Activated gamma-delta T cell treated with anti-CD3 and anti-CD28 coated beads, Interleukin-2, amount 50 U/mL, for 16 hours (primary cell): ENCODE measurements at places on chromosomes 13 and 19.

DNA sequence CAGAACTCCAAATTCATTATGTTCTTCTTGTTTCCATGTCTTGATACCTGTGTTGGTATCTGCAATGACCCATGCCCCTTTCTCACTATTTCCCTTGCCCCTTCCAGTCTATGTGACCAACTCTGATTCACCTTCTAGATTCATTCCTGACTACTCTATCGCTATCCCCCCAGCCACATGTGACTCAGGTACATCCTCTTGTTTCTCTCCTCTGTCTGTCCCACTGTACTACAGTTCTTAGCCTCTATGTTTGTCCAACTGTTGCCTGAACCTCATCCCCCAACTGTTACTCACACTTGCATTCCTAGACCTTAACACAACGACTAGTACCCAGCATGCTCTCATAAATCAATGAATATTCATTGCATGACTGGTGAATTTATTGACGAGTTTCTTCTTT, 10.0 kb upstream of the FLT3 start:
- DNase-seq = no peak

GRCh38 chr19:47794526-47794925, 9.8 kb downstream of the TPRX1 start:
- DNase-seq = no peak

- no peak for DNase-seq
Observed at GRCh38 chr13:51222037-51222685, at the start of gene FAM124A. Gene FAM124A, plus strand, starts transcription at chr13:51222398. Its CDS starts 104 bp downstream, at chr13:51222502.

GRCh38 chr19:42333975-42334696, 8.7 kb downstream of the MEGF8 start:
- DNase-seq = no peak

GRCh38 chr13:59677966-59678814, 485.5 kb downstream of the DIAPH3 start:
- no peak for DNase-seq

DNA sequence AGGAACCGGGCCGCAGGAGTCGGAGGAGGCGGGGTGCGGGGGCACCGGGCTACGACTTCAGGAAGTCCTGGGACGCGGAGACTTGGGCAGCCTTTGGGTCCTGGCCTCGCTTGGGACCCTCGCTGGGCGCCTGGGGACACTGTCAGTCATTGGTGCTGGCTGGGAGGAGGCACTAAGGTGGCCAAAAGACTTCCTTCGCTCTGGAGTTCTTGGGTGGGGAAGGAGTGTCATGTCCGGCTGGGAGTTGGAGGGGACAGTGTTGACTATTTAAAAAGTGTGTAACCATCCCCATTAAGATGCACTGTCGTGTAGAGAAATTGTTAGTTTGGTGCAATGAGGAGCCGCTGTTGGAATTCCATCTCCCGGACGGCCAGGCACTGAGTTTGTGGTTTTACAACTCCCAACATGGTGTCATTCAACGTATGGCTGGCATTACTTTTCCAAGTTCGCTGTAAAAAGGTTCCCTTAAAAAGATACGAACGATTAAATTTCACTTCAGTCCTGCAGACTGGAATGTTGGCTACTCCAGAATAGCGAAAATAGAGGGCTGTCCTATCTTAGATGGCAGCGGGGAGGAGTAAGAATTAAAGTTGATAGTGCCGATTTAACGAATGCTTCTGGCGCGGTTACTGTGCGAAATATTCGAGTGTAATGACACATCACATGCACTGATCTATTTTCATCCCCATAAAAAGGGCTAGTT, 776 bp downstream of the DNAJC3 start:
- DNase-seq = no peak
